ENCODE measurements at places on chromosomes 4 and X. TPM values are rescaled to one million over a fixed set of nuclear protein-coding genes. Genes with fewer than 3 reads are reported as not detected.

DNA sequence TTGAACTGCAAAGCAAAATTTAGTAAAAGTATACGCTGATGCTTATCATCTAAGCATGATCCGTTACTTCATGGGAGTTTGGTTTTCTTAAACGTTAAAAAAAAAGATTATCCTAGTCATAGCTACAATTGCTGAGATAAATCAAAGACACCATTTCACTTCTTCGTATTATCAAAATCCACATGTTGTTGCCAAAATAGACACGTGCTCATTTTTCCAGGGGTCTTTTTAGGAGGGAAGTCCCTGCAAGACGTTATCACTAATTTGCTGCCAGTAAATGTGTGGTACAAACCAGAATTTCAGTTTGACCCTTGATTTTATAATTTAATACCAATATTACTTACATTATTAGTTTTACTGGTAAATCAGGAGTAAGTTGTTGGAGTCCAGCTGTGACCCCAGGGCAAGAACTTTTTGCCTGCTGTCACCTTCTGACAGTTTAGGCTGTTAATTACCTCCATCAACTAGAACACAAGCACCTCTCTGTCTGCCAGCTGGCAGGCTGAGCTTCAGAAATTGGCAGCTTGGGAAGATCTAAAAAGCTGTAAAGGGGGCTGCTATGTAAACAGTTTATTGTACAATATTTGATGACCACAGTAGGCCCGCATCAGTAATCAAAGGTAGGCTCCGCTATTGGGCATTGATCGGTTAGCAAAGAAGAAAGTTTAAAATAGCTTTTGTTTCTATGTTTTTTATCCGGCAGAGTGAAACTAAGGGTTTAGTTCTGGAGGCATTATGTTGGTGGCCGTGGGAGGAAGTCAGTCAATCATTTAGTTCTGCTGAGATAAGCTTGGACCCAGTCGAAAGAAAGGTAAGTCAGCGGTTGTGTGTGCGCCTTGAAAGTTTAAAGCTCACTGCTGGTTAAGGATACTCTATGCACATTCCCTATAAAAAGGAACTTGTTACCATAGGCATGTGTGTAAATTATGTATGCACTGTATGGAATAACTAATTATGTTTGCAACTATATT is 196.4 kb downstream of the FBXO8 start:
- no peaks in the 10 kb centered on the region for H3K4me1 ChIP-seq
- no peak overlapping the region for H3K27ac ChIP-seq
- H3K4me3 ChIP-seq = no peak overlapping the region
- no peaks in the 10 kb centered on the region for H3K36me3 ChIP-seq
- DNase-seq = no peak

GRCh38 chr4:1096841-1097240 is 16.5 kb downstream of the RNF212 start:
- no peak overlapping the region for H3K27ac ChIP-seq
- DNase-seq = no peak
- H3K36me3 ChIP-seq = no peaks in the 10 kb centered on the region
- no peak overlapping the region for H3K4me3 ChIP-seq

DNA sequence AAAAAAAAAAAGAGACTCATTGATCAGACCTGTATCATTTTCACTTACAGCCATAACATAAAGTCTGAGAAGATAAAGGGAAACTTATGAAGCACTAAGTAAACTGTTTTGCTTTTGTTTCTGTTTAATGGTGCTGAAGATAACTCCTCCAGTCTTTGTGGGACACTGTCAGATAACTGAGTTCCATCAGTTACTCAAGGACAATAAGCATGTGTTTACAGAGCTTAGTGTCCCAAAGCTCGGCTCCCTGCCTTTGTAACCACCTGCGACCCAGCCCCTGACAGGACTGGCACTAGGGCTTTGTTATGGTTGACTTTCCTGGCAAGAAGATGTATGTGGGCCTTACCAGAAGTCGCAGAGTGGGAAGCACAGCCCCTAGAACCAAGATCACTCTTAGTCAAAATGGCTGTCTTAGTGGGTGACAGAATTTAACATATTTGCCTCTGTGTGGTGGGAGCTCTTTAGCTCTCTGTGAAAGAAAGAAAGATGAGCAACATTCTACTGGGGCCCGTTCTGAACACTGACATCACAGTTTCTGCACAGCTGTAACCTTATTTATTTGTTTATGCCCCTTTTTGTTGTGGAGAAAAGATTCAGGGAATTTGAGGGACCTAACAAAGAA is 68.1 kb downstream of the FNIP2 start:
- no peak overlapping the region for H3K4me3 ChIP-seq
- H3K27ac ChIP-seq = no peak overlapping the region
- no peaks in the 10 kb centered on the region for H3K36me3 ChIP-seq
- DNase-seq = no peak

GRCh38 chrX:125492439-125492838 is 172.8 kb downstream of the TEX13C start:
- no peak overlapping the region for H3K27ac ChIP-seq
- H3K27me3 ChIP-seq = no peaks in the 10 kb centered on the region
- no peaks in the 10 kb centered on the region for H3K36me3 ChIP-seq
- no peaks in the 10 kb centered on the region for H3K4me1 ChIP-seq
- H3K4me3 ChIP-seq = no peak overlapping the region
- DNase-seq = no peak

- H3K27ac ChIP-seq = no peak overlapping the region
- H3K36me3 ChIP-seq = no peaks in the 10 kb centered on the region
- no peaks in the 10 kb centered on the region for H3K4me1 ChIP-seq
- DNase-seq = no peak
Observed at GRCh38 chrX:111191598-111191997, 78.7 kb downstream of the CAPN6 start.

- no peak for DNase-seq
- H3K4me3 ChIP-seq = no peak overlapping the region
- H3K27me3 ChIP-seq = no peaks in the 10 kb centered on the region
- H3K4me1 ChIP-seq = no peaks in the 10 kb centered on the region
Observed at GRCh38 chr4:17680559-17681280, 66.3 kb downstream of the MED28 start.

Gene HMGN5
- 9.0 TPM for total RNA-seq
